ENCODE measurements at places on chromosomes 16 and 17.

- no peak for DNase-seq
Observed at GRCh38 chr17:68178831-68179230, 69.0 kb upstream of the AMZ2 start.

GRCh38 chr16:17829811-17830210, 359.1 kb upstream of the XYLT1 start:
- DNase-seq, result no peak

DNA sequence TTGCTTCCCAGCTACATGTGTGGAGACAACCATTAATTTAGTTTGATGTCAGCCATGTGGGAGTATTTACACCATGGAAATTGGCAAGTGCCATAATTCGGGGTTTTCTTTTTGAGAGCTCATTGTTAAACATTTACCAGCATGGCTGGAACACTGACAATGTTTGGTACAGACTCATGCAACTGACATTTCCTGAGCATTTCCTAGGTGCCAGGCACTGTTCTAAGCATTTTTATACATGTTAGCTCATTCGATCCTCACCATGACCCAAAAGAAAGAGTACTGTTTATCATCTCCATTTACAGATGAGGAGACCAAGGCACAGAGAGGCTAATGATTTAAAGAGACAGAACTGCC, 86.9 kb downstream of the FOXL1 start:
- DNase-seq, result no peak

GRCh38 chr16:15970202-15970601, 20.8 kb downstream of the ABCC1 start:
- DNase-seq, result no peak

DNA sequence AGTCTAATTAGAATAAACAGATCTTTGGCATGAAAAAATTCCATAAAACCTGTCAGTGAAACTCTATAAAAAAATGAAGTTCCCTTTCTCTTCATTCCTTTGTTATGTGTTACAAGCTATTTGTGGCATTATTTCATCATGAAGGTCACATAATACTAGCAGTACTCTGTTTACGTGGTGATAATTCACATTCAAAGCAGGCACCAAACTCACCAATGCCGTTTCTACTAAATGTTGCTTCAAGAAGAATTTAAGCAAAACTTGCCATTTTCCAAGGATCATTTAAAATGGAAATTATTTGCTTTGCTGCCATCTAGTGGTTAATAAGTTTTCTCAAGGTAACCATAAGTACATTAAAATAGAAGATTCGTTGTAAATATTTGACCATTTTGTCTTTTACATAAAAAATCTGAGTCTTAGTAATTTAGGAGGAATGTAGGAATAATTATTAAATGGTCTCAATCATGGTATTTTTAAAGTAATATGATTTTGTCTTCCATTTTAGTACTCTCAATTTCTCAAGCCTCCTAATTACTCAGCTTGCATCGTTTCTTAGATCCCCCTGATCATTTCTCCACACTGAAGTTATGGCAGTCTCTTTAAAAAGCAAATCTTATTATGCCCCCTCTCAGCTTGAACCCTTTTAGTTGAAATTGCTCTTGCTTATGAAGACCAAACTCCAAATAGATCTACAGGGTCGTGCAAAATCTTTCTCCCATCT, 80.8 kb downstream of the OMG start:
- DNase-seq, result no peak

GRCh38 chr16:86733546-86734254, 155.4 kb downstream of the FOXL1 start:
- DNase-seq, result no peak

DNA sequence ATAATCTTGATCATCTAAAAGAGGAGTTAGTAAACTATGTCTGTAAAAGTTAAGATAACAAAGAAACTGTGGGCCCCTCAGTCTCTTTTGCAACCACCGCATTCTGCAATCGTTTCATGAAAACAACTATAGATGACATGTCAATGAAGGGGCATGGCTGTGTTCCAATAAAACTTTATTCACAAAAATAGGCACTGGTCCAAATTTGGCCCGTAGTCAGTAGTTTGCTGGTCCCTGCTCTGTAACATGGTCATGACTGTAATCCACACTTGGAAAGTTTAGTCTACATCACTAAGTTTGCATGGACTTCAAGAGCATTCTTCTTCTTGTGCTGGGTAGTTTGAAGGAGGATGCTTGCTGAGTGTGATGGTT, 299.3 kb upstream of the PSMD7 start:
- no peak for DNase-seq

GRCh38 chr16:85206472-85207356, 94.4 kb upstream of the CIBAR2 start:
- DNase-seq, result no peak

GRCh38 chr16:89138843-89139520, 32.6 kb upstream of the CDH15 start:
- no peak for DNase-seq
